ENCODE measurements at places on chromosomes 12 and 14.

DNA sequence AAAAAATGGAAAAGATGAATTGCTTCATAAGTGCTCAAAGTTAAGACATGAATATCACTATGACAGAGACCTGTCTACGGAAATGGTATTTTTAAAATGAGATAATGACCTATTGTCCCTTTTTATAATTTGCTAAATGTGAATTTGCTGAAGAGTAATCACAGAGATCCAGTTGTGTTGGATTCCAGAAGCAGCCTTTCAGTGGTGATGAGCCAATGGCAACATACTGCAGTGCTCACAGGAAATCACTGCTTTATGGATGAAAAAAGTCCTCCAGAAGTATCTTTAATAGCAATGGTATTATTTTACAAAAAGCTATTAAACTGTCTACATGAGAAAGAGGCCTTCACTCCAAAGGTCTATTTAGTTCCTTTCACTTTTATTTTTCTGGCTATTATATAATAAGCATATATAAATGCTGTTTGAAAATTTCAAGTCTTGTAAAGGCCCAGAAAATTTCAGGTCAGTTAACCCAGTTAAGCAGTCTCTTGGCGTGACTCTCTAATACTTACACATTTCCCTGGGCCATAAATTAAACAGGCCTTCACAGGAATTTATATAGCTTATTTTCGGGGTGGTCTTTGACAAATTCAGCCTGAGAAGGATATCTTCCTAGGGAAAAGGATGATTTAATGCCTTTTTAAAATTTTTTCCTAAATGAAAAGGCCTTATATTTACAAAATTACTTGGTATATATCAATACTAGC is 55.4 kb downstream of the KCNJ8 start:
- no peaks in the 10 kb centered on the region for H3K27me3 ChIP-seq
- no peaks in the 10 kb centered on the region for H3K4me1 ChIP-seq
- no peak overlapping the region for H3K4me3 ChIP-seq
- no peaks in the 10 kb centered on the region for H3K36me3 ChIP-seq

DNA sequence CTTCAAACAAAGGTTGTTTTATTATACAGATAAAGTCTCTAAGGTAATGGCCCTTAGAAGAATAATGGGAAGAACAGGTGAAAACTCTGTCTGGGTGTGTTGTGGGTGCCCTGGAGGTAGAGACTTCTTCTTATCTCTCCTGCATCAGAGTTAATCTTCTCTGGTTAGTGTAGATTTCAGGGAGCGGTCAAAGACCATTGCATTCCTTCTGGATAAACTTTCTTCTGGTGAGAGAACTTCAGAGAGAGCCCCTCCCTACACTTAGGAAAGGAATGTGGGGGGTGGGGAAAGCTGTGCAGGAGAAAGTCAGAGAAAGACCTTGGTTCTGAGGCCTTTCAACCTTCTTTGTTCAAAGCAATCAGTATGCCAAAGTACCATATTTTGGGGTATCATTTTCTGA is 658.5 kb downstream of the DIO2 start:
- no peaks in the 10 kb centered on the region for H3K36me3 ChIP-seq
- no peaks in the 10 kb centered on the region for H3K27me3 ChIP-seq
- no peak for DNase-seq
- no peak overlapping the region for H3K4me3 ChIP-seq
- no peaks in the 10 kb centered on the region for H3K4me1 ChIP-seq

DNA sequence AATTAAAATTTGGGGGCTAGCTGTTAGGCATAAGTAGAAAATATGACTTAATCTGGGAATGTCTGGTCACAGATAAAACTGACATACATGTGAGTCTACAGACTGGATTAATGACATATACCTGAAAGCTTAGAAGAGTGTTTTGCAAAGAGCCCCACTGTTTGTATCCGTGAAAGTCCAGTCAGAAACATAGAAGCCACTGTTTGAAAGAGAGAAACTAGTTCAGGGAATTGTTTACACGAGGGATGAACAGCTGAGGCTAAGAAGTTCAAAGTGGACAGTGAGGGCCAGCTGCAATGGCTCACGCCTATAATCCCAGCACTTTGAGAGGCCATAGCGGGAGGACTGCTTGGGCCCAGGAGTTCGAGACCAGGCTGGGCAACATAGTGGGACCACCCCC is 36.2 kb upstream of the SGPP1 start:
- H3K4me3 ChIP-seq, result no peak overlapping the region
- H3K27me3 ChIP-seq, result no peaks in the 10 kb centered on the region
- H3K4me1 ChIP-seq, result no peaks in the 10 kb centered on the region
- no peak overlapping the region for H3K27ac ChIP-seq

DNA sequence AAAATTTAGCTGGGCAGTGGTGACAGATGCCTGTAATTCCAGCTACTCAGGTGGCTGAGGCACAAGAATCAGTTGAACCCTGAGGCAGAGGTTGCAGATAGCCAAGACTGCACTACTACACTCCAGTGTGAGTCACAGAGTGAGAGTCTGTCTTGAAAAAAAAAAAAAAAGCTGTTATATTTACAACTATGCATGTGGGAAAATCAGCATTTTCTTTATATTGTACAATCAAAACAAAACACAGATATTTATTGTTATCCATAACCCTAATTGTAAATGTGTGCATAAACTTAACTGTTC is 12.5 kb downstream of the C1R start:
- no peaks in the 10 kb centered on the region for H3K36me3 ChIP-seq
- H3K27me3 ChIP-seq, result no peaks in the 10 kb centered on the region
- DNase-seq, result no peak
- no peak overlapping the region for H3K27ac ChIP-seq

DNA sequence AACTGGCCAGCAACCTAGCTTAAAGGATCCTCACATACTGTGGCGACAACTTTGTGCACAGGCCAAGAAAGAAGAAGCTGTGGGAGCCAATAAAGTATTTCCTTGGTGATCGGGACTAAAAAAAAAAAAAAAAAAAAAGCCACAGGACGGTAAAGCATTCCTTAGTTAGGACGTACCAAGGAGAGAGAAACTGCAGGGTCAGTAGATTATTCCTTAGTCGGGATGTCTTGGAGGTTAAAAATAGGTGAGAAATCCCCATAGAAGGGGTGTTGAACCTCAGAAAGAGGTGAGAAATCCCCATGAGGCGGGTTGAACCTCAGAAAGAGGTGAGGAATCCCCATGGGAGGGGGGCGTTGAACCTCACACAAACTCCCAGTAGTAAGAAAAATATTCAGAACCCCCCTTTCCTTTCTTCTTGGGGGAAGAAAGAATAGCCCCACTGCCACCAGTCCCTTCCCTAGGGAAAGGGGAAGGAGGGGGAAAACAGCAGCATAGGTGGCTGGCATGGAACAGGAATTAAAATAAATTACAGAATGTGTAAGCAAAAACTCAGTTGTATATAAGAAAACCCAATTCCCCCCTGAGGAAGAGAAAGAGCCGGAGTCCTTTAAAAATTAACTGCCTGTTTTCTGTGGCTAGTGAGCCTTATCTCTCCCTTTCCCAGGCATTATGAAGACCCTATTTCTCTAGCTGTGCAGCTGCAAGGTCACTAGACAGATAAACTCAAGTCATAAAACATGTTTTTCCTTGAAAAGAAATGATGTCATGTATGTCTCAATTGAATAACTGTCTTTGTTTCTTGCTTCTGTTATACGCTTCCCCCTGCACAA is 26.8 kb downstream of the KLRK1 start:
- H3K27me3 ChIP-seq, result no peaks in the 10 kb centered on the region
- H3K4me1 ChIP-seq, result peaks cover 52% of the 10 kb centered on the region
- H3K36me3 ChIP-seq, result no peaks in the 10 kb centered on the region
- H3K27ac ChIP-seq, result peak overlapping the region; percentile 89
- DNase-seq, result no peak

DNA sequence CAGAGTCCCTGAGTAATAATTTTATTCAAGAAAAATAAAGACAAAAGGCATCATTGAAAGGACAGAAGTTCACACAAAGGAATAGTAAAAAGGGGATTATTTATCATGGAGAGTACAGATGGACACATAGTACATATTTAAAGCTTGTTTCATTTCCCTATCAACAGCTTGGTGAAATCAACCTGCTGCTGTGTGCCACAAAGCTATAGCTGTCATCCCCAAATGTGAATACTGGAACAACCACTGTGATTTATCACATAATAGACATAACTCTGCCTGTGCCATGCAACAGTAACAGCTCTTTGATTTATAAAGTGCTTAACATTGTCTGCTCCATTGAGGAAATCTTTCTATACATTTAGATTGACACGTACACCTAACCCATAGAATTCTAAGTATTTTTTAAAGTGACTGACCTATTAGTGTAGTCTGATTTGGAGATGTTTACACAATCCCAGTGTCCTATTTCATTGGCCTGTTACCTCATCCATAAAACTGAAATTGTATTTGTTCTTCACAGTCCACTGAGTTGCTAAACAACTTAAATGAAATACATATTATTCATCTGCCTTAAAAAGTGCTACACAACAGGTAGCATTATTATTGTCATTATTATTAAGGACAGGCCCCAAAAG is 3.3 kb downstream of the NEMF start:
- no peak overlapping the region for H3K4me3 ChIP-seq
- H3K27ac ChIP-seq, result no peak overlapping the region
- peaks cover 26% of the 10 kb centered on the region for H3K36me3 ChIP-seq
- peaks cover 21% of the 10 kb centered on the region for H3K4me1 ChIP-seq
- DNase-seq, result no peak

- no peak for DNase-seq
- H3K27me3 ChIP-seq, result no peaks in the 10 kb centered on the region
- no peak overlapping the region for H3K4me3 ChIP-seq
- H3K4me1 ChIP-seq, result peaks cover 15% of the 10 kb centered on the region
Observed at GRCh38 chr14:74015176-74015575, 3.9 kb downstream of the ENTPD5 start.

GRCh38 chr12:131049002-131049401 is 95.3 kb downstream of the ADGRD1 start:
- DNase-seq, result no peak
- no peaks in the 10 kb centered on the region for H3K4me1 ChIP-seq
- peaks cover 5% of the 10 kb centered on the region for H3K27me3 ChIP-seq
- H3K4me3 ChIP-seq, result no peak overlapping the region
- H3K36me3 ChIP-seq, result no peaks in the 10 kb centered on the region

GRCh38 chr12:120495186-120495730 is 655 bp upstream of the DYNLL1 start:
- peak overlapping the region; percentile 7 for H3K27ac ChIP-seq
- H3K4me3 ChIP-seq, result peak overlapping the region; percentile 93
- peaks cover 10% of the 10 kb centered on the region for H3K36me3 ChIP-seq
- no peak for DNase-seq

Measured in HCT116 (cell line).